ENCODE measurements at places on chromosomes 1 and 21.
A peak's percentile ranks its signal among the peaks of the same experiment; 100 is the strongest.

GRCh38 chr1:39925721-39926342, 24.1 kb upstream of the MYCL start:
- peak; percentile 52 for DNase-seq

- no peak for DNase-seq
Observed at GRCh38 chr1:85571181-85571759, 9.3 kb upstream of the CCN1 start.

DNA sequence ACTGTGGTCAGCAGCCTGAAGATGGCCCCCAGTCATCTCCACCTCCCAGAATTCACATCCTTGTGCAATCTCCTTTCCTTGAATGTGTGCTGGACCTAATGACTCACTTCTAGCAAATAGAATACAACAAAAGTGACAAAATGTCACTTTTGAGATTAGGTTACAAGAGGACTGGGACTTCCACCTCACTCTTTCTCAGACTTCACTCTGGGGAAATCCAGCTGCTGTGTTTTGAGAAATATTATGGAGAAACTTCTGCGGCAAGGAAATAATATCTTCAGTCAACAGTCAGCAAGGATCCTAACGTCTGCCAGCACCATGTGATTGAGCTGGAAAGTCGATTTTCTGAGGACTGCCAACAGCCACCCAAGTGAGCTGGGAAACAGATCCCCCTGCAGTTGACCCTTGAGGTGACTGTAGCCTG, 70.5 kb upstream of the GADD45A start:
- DNase-seq, result no peak

DNA sequence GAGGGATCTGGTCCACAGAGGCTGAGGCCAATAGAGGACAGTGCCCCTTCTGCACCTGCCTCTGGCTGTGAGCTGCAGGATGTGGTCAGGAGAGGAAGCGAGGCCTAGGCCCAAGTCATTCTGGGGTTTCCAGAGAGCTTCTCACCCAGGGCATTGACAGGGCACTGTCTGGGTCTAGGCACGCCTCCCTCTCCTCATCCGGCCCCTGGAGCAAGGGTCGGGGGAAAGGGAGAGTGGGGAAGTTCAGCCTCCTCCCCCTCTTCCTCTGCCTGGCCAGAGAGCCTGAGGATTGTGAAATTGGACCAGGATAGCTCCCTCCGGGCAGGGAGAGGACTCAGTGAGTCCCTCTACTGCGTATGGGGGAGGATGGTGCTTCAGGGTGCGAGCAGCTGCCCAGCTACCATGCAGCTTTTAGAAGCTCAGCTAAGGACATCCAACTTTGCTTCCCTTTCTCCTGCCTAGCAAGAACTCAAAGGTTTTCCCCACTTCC, 6.3 kb upstream of the INAVA start:
- no peak for DNase-seq

DNA sequence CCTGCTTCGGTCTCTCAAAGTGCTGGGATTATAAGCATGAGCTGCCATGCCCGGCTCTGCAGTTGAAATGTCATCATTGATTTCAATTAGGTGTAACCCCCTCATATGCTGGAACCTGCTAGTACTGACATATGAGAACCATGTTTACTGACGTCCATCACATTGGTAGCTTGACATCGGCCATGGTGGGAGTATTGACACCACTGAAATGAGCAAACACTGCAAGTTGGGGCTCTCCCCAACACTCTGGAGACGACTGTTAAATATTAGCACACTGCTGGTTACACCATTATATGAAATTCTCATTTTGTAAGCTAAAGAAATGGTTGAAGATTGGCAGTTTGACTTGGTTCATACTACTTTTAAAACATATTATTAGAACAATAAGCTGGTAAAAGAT, 63.7 kb downstream of the CNST start:
- DNase-seq, result no peak

GRCh38 chr1:200889571-200889970, 5.1 kb upstream of the INAVA start:
- DNase-seq, result no peak

GRCh38 chr1:207648334-207649209, 3.6 kb downstream of the CR1L start:
- DNase-seq, result no peak

Data from fibroblast of skin of right biceps (primary cell).